Karpas-422 (cell line): ENCODE measurements at places on chromosomes 1 and 21.

GRCh38 chr1:235888119-235888643 is 21.5 kb upstream of the LYST start:
- no peak overlapping the region for H3K27ac ChIP-seq
- DNase-seq, result no peak
- H3K36me3 ChIP-seq, result no peaks in the 10 kb centered on the region

DNA sequence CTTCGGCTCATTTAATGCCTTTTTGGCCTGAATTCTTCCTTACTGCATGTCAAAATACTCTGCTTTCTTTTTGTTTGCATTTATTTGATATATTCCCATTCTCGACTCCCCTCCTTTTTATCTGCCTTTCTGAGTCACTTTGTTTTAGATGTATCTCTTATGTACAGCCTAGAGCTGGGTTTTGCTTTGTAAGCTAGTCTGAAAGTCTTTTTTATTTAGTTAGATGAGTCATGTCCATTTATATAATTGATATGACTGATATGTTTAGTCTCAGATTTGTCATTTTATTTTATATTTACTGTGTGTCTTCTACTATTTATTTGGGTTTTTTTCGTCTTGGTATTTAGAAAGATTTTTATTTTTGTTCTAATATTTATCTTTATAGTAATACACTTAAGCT is 33.6 kb upstream of the GNG5 start:
- no peaks in the 10 kb centered on the region for H3K27me3 ChIP-seq
- no peaks in the 10 kb centered on the region for H3K36me3 ChIP-seq
- H3K4me1 ChIP-seq, result no peaks in the 10 kb centered on the region
- no peak overlapping the region for H3K4me3 ChIP-seq

DNA sequence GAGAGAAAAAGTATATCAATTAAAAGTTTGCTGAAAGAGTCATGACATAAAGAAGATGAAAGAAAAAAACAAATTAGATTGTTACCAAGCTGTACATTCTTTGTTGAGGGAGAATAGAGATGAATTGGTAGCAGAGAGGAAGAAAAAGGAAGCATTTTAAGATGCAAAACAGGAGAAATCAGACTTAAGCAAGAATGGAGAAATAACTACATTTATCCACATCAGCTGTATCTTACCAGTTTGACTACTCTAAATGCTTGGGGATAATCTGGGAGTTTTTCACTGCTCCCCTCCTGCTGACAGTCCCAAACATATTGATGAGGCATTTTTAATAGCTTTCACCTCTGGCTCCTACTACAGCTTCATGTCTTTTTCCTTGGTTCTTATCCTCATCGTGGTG is 16.8 kb upstream of the PTPRC start:
- no peaks in the 10 kb centered on the region for H3K36me3 ChIP-seq
- peak; percentile 79 for DNase-seq
- H3K27ac ChIP-seq, result peak overlapping the region; percentile 99
- no peaks in the 10 kb centered on the region for H3K27me3 ChIP-seq

GRCh38 chr1:213779228-213779627 is 208.5 kb upstream of the PROX1 start:
- H3K4me1 ChIP-seq, result no peaks in the 10 kb centered on the region
- no peak overlapping the region for H3K27ac ChIP-seq
- H3K4me3 ChIP-seq, result no peak overlapping the region
- no peaks in the 10 kb centered on the region for H3K27me3 ChIP-seq

DNA sequence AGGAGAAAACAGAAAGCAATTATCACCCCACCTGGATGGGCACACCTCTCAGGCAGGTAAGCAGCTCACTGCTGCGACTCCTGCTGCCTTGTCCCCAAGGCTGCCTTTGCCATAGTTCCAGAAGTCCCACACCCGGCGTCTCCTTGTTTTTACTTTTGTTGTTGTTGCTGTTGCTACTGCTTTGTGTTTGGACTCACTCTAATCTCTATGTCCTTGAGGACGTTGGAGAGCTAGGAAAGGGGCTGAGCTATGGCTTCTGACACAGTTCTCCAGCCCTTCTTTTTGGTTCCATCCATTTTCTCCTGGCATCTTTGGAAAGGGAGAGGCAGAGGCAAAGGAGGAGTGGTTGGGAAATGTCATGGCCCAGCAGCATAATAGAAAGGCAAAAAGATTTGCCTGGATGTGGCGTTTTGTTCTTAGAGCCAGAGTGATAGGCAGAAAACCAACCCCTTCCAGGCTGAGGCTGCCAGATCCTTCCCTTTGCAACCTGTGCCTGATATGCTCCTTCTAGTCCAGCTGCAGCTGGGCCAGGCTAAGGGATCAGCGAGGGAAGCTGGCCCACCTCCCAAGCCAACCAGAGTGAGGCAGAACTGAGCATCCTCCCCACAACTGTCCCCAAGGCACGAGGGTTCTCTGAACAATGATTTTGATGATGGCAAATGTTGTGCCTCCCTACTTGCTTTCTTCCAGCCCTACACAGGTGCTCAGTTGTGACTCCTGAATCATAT is 270.7 kb downstream of the ASTN1 start:
- no peak overlapping the region for H3K4me3 ChIP-seq
- H3K4me1 ChIP-seq, result no peaks in the 10 kb centered on the region
- H3K36me3 ChIP-seq, result no peaks in the 10 kb centered on the region
- no peak overlapping the region for H3K27ac ChIP-seq

GRCh38 chr1:226397011-226397926 is 10.6 kb downstream of the PARP1 start:
- H3K27ac ChIP-seq, result no peak overlapping the region
- peaks cover 16% of the 10 kb centered on the region for H3K4me1 ChIP-seq
- no peak overlapping the region for H3K4me3 ChIP-seq
- peaks cover 84% of the 10 kb centered on the region for H3K36me3 ChIP-seq
- H3K27me3 ChIP-seq, result no peaks in the 10 kb centered on the region
- DNase-seq, result no peak

GRCh38 chr1:46173361-46173856 is 1.5 kb upstream of the TSPAN1 start:
- DNase-seq, result peak; percentile 51
- H3K4me3 ChIP-seq, result no peak overlapping the region
- peaks cover 34% of the 10 kb centered on the region for H3K4me1 ChIP-seq
- no peaks in the 10 kb centered on the region for H3K36me3 ChIP-seq

DNA sequence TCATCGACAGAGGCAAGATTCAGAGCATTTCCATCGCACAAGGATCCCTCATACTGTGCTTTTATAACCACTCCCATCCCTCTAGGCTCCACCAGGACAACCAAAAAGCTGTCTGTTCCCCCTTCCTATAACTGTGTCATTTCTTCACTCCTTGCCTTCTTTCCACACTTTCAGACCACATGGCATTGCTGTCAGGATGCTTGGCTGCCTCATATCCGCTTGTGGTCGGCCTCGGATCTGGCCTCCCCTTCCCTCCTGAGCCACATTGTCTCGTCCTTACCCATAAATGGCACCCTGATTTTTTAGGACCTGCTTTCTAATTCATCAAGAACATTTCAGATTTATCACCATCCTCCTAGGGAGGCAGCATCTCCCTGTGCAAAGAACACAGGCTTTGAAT is 80.5 kb downstream of the HIVEP3 start:
- DNase-seq, result no peak
- H3K27me3 ChIP-seq, result no peaks in the 10 kb centered on the region
- H3K4me3 ChIP-seq, result no peak overlapping the region

- DNase-seq, result no peak
- H3K36me3 ChIP-seq, result peaks cover 78% of the 10 kb centered on the region
- H3K4me3 ChIP-seq, result no peak overlapping the region
- no peaks in the 10 kb centered on the region for H3K27me3 ChIP-seq
Measured at GRCh38 chr1:185297982-185298381, 19.1 kb downstream of the IVNS1ABP start.

- no peak overlapping the region for H3K27ac ChIP-seq
- no peak for DNase-seq
- H3K36me3 ChIP-seq, result no peaks in the 10 kb centered on the region
- H3K27me3 ChIP-seq, result no peaks in the 10 kb centered on the region
- H3K4me1 ChIP-seq, result no peaks in the 10 kb centered on the region
Measured at GRCh38 chr1:6884652-6885153, 99.4 kb downstream of the CAMTA1 start.

GRCh38 chr21:38054334-38054733 is 138.1 kb upstream of the KCNJ6 start:
- no peak for DNase-seq
- H3K27ac ChIP-seq, result no peak overlapping the region
- no peaks in the 10 kb centered on the region for H3K4me1 ChIP-seq

DNA sequence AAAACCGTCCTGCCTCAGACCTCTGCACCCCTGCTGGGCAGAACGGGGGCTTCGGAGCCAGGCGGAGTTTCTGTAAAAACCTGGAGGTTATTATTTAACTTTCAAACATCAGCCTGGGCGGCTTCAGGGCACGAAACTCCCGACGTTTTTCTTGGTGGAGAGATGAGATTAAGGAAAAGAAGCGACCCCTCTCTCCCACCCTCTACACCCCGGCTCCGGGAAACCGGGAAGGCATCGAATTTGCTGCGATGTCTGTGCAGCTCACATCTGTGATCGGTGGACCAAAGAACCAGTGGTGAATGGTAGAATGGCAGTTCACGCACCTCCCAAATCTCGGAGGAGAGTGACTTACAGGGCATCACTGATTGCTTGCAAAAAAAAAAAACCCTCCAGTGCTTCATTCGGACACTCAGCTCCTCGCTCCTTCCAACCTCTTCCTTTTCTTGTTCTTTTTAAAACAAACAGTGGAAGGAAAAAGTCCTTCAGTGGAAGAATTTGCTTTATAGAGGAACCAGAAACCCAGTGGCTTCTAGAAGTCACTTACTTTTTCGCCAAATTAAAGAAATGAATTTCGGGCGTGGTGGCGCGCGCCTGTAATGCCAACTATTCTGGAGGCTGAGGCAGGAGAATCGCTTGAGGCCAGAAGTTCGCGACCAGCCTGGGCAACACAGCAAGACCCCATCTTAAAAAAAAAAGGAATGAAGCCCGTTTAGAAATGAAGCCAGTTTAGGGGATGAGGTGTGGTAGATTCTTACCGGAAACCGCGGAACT is 884 bp downstream of the PHACTR4 start:
- peak; percentile 81 for DNase-seq
- H3K4me3 ChIP-seq, result peak overlapping the region; percentile 86
- peak overlapping the region; percentile 85 for H3K27ac ChIP-seq
- H3K4me1 ChIP-seq, result peaks cover 34% of the 10 kb centered on the region
- H3K36me3 ChIP-seq, result no peaks in the 10 kb centered on the region

- no peak for DNase-seq
- peaks cover 8% of the 10 kb centered on the region for H3K36me3 ChIP-seq
- H3K27me3 ChIP-seq, result no peaks in the 10 kb centered on the region
- no peak overlapping the region for H3K4me3 ChIP-seq
Measured at GRCh38 chr1:155893389-155894142, 17.6 kb downstream of the RIT1 start.

DNA sequence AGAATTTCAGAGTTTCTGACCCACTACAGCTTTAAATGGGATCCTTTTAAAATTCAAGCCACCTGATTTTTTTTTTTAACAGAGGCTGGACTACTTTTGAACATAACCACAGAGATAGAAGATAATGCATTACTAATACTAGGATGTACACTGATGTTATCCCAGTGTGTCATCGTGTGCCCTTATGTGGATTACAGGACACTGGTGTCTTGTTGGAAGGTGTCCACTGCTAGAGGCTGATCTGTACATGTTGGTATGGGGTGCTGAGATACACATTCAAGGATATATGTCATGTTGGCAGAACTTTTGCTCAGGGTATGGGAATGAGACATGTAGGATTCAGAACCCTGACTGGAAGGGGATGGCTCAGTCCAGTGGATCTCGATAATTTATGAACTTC is 56.3 kb downstream of the INAVA start:
- H3K27ac ChIP-seq, result no peak overlapping the region
- no peaks in the 10 kb centered on the region for H3K4me1 ChIP-seq
- no peaks in the 10 kb centered on the region for H3K27me3 ChIP-seq
- no peak for DNase-seq
- H3K36me3 ChIP-seq, result no peaks in the 10 kb centered on the region

GRCh38 chr1:213397638-213398037 is 346.6 kb downstream of the RPS6KC1 start:
- no peak overlapping the region for H3K4me3 ChIP-seq
- DNase-seq, result no peak
- no peaks in the 10 kb centered on the region for H3K4me1 ChIP-seq
- no peak overlapping the region for H3K27ac ChIP-seq
- H3K27me3 ChIP-seq, result no peaks in the 10 kb centered on the region

- H3K27me3 ChIP-seq, result no peaks in the 10 kb centered on the region; the same call in 1 of the 2 replicates
- DNase-seq, result peak; percentile 77
- no peaks in the 10 kb centered on the region for H3K36me3 ChIP-seq
- peak within 1 kb of the TSS; percentile 51; the same call in 1 of the 2 replicates for H3K4me3 ChIP-seq
- no peaks in the 10 kb centered on the region for H3K4me1 ChIP-seq
- no peak within 1 kb of the TSS for H3K27ac ChIP-seq
Measured at GRCh38 chr1:94237291-94238226, at the start of gene ARHGAP29. Gene ARHGAP29, minus strand, starts transcription at chr1:94237584. Its CDS starts 5,973 bp downstream, at chr1:94231611.

GRCh38 chr1:240111558-240111957 is 19.9 kb downstream of the FMN2 start:
- no peaks in the 10 kb centered on the region for H3K36me3 ChIP-seq
- H3K4me3 ChIP-seq, result no peak overlapping the region
- no peaks in the 10 kb centered on the region for H3K4me1 ChIP-seq
- no peak for DNase-seq
- H3K27ac ChIP-seq, result no peak overlapping the region

GRCh38 chr1:228180271-228180958 is 14.8 kb downstream of the IBA57 start:
- no peak overlapping the region for H3K4me3 ChIP-seq
- H3K27me3 ChIP-seq, result no peaks in the 10 kb centered on the region
- peak; percentile 66 for DNase-seq
- no peaks in the 10 kb centered on the region for H3K36me3 ChIP-seq

GRCh38 chr1:8137481-8138244 is 111.6 kb upstream of the ERRFI1 start:
- H3K4me1 ChIP-seq, result no peaks in the 10 kb centered on the region
- DNase-seq, result no peak
- H3K27ac ChIP-seq, result no peak overlapping the region
- H3K36me3 ChIP-seq, result no peaks in the 10 kb centered on the region

- DNase-seq, result peak; percentile 43
- H3K4me3 ChIP-seq, result no peak overlapping the region
- no peak overlapping the region for H3K27ac ChIP-seq
- no peaks in the 10 kb centered on the region for H3K36me3 ChIP-seq
Measured at GRCh38 chr1:219460896-219461815, 151.7 kb downstream of the ZC3H11B start.

GRCh38 chr1:23673086-23673813 is 18.4 kb upstream of the RPL11 start:
- H3K4me1 ChIP-seq, result no peaks in the 10 kb centered on the region
- H3K27me3 ChIP-seq, result no peaks in the 10 kb centered on the region
- no peaks in the 10 kb centered on the region for H3K36me3 ChIP-seq
- peak; percentile 72 for DNase-seq
- H3K4me3 ChIP-seq, result no peak overlapping the region

GRCh38 chr1:55822891-55823290 is 607.7 kb upstream of the USP24 start:
- no peaks in the 10 kb centered on the region for H3K27me3 ChIP-seq
- no peak overlapping the region for H3K4me3 ChIP-seq
- no peaks in the 10 kb centered on the region for H3K36me3 ChIP-seq
- H3K4me1 ChIP-seq, result no peaks in the 10 kb centered on the region
